ENCODE measurements at places on chromosomes 6 and 20.

DNA sequence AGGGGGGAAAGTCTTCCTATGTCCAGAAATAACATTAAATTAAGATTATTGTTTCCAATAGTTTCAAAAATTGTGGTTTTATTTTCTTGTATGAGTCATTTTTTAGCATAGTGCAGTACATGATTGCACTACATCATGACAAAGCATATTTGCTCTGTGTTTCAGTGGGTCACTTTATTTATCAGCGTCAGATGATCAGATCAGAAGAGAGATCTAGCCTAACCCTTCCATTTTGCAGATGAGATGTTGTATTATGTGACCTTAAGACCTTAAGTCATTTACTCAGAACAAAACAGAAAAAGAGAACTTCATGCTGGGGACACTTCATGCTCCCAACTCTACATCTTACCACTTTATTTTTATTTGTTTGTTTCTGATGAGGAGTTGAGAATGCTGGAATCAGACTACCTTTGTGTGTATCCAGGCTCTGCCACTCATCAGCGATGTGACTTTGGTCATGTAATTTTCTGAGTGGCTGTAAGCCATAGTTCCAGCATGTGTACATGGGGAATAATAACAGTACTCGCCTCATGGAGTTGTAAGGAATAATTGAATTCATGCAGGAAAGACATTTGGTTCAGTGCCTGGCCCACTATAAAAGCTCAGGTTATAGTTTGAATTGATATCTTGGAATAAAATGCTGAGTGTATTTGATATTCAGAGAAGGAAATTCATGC lies 13.5 kb downstream of the EYA4 start:
- peak; percentile 67 for DNase-seq

DNA sequence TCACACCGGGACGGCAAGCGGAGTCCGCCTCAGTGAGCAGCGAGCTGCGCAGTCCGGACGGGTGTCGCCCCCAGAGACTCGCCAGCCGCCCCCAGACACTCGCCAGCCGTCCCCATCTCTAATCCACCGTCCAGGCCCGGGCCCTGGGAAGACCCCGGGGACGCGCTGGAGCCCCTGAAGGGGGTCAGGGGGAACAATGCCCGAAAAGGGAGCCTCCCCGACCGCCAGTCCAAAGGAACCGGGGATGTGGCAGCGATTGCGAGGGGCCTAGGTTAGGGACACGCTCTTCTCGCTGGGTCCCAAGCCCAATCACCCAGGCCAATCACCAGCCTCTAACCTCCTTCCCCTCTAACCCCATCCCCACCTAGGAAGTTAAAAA lies 33.1 kb downstream of the TFAP2A start:
- no peak for DNase-seq

DNA sequence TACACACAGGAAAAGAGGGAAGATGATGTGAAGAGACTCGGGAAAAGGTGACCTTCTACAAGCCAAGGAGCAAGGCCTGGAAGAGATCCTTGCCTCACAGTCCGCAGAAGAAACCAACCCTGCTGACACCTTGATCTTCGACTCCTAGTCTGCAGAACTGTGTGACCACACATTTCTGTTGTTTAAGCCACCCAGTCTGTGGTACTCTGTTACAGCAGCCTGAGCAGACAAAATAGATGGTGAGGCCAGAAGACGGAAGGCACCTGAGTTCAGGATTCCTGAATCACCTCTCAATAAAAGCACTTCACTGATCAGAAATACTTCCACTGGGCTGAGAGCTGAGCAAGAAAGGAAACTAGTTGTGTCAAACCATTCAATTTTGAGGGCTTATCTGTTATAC lies 103.3 kb downstream of the BACH2 start:
- DNase-seq = no peak

DNA sequence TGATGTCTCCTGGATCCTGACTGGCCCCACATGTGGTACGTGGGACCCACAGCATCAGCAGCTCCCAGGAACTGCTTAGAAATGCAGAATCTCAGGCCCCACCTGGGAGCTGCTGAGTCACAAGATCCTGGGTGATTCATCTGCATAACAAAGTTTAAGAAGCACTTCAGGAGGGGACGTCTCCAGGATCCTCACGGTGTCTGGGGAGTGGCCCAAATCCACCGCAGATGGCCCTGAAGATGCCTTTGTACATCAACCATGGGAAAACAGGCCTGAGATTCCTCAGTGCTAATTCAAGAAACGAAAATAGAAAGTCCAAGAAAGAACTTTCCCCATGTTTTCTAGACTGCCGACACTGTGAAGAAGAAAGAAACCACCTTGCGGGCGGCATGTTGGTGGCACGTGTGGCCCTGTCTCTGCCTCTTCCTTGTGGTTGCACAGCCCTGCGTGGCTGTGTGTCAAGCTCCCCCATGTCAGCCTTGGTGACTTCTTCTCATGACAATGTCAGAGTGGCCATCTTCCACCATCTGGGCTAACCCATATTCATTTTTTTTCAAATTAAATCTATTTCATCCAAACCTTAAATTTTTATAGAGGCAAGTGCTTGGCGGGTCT lies 26.1 kb downstream of the RRBP1 start:
- DNase-seq = peak; percentile 57

GRCh38 chr6:11065436-11066202 lies 21.5 kb upstream of the ELOVL2 start:
- no peak for DNase-seq

GRCh38 chr6:1162367-1163275 lies 149.3 kb upstream of the FOXQ1 start:
- peak; percentile 80 for DNase-seq

DNA sequence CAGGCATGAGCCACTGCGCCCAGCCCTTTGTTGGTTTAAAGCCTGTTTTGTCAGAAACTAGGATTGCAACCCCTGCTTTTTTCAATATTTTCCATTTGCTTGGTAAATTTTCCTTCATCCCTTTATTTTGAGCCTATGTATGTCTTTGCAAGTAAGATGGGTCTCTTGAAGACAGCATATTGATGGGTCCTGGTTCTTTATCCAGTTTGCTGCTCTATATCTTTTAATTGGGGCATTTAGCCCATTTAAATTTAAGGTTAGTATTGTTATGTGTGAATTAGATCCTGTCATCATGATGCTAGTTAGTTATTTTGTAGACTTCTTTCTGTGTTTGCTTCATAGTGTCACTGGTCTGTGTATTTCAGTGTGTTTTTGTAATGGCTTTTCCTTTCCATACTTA lies 46.8 kb downstream of the ZC2HC1B start:
- DNase-seq = no peak

DNA sequence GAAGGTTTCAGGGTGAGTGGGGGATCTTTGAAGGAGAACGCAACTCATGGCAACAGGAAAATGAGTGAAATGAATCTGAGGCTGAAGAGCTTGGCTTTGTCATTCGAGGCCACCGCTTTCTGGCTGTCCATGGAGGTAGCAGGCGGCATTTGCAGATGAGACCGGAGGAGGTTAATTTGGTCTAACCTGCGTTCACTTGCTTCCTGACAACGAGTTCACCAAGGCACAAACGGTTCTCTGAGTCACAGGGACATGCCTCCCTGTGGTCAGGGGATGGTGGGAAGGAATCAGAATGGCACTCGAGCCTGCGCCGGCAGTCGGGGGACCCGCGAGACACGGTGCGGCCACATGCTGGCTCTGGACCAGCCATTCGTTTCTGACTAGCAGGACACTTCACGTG lies 75.0 kb downstream of the IRF4 start:
- DNase-seq = peak; percentile 27

- DNase-seq = no peak
Observed at GRCh38 chr6:168099201-168100010, 20.4 kb upstream of the FRMD1 start.

- DNase-seq = no peak
Observed at GRCh38 chr20:15610787-15611186, 962.5 kb downstream of the KIF16B start.

- no peak for DNase-seq
Observed at GRCh38 chr6:157991067-157991432, 9.4 kb downstream of the SYNJ2 start.

DNA sequence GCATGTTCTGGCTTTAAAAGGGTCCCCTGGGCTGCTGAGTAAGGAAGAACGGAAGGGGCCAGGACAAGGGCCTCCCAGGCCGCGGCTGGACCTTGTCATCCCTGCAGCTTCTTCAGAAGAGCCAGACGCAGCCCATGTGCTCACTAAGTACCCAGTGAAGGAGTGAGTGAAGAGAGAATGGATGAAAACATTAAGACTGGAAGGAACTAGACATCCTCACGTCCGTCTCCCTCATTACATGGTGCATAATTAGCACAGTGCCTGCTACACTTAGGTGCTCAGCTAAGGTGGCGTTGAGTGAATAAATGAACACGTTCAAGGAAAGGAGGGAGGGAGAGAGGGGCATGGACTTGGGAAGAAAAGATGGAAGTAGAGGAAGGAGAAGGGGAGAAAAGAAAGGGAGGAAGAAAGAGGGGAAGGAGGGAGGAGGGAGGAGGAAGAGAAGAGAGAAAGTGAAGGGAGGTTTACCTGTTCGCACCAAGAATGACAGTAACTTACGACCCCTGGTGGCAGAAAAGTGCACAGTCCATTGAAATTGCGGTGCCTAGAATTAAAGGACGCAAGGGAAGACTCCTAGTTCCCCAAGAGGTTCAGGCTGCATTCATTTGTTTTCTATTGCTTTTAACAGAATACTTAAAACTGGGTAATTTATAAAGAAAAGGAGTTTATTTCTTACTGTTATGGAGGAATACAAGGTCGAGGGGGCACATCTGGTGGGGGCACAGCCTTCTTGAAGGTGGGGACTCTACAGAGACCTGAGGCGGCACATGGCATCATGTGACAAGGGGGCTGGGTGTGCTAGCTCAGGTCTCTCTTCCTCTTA lies 8.0 kb downstream of the TP53RK start:
- peak; percentile 58 for DNase-seq

DNA sequence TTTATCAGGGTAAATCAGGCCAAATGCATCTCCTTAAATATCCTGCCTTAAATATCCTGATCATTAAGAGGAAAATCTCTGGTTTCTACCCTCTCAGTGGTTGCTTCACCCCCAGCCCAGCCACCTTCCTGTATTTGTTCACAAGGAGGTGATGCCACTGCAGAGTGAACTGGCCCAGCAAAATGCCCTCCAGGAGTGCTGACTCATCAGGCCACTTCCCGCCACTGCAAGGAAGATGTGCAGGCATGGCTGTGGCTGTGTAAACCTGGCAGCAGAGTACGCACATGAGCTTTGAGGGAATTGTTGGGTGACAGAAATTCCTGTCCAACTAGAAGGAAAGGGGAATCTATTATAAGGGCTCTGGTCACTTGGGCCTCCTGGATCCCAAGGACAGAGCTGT lies 13.8 kb downstream of the NQO2 start:
- DNase-seq = peak; percentile 95

DNA sequence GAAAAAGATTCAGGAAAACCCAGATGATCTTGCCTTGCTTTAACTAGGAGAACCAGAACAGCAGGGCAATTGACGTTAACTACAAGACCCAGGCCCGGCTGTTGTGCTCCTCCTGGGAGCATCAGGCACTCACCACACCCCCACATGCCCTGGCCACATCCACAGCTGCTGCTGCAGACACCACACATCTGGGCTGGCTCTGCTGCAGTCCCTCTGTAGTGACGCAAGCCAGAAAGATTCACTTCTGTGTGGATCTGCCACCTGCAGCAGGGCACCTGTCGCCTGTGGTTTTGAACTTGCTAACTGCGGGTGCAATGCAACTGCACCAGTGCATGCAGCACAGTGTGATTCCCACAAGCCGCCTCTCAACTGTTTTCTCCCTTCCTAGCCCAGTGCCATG lies 228.8 kb downstream of the SYNDIG1 start:
- DNase-seq = no peak

DNA sequence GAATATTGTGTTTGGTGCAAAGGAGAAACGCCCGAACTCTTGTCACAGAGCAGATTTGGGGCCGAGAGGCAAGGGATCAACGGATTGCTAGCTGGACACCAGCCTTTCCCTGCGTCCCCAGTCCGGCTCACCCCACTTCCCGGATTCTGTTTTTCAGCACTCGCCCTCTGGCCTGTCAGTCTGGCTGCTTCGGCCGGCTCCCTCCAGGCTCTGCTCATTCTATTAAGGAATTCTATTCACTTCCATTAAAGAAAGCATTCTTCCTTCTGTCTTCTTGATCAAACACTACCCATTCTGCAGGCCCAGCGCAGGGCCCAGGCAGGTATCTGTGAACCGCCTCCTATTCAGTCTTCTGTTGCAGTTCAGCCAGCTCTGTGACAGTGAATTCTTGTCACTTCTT lies 91.7 kb downstream of the RNF182 start:
- DNase-seq = no peak
